HepG2 (cell line): ENCODE measurements at places on chromosomes 12 and 14.

DNA sequence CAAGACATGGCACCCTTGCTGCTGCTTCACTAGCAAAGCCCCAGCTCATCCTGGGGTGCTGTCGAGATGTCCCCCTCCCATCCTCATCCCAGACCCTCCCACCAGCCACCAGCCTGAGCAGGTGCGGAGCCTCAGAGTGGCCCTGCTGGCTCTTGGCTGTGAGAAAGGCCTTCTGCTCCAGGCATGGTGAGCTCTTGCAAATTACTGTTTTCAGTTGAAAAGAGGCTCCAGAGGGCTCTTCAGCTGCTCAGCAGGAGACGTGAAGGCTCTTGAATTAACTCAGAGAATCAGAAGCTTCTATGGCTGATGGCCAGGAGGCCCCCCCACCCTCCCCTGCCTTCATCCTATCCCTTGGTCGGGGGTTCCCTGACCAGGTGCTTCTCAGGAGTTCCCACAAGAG lies 44.1 kb downstream of the WSCD2 start:
- DNase-seq: no peak

DNA sequence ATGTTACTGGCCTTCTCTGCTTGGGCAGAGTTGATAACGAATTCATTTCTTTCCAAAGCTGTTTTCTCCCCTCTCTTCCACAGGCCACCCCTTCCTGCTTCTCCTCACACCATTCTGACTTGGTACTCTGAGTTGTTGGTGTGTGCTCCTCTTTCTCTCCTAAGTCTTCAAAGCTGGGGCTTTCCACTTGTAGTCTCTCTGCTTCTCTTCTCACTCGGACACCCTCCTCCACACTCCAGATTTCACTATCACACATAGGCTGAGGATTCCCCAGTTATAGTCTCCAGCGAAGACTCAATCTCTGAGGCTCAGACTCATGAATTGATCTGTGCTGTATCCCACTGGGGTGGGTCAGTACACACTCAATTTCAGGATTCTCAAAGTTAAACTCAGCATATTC lies 201.0 kb downstream of the SSPN start:
- DNase-seq: no peak

GRCh38 chr12:6788972-6789924 lies at the start of gene CD4:
Gene CD4, plus strand, starts transcription at chr12:6789528. Its CDS starts 10,611 bp downstream, at chr12:6800139.
- no peak for DNase-seq

- DNase-seq: no peak
These were observed 13.2 kb upstream of the CACNA2D4 start for GRCh38 chr12:1931642-1932041.

- no peak for DNase-seq
These were observed 81.8 kb upstream of the CCDC198 start for GRCh38 chr14:57575482-57575881.

DNA sequence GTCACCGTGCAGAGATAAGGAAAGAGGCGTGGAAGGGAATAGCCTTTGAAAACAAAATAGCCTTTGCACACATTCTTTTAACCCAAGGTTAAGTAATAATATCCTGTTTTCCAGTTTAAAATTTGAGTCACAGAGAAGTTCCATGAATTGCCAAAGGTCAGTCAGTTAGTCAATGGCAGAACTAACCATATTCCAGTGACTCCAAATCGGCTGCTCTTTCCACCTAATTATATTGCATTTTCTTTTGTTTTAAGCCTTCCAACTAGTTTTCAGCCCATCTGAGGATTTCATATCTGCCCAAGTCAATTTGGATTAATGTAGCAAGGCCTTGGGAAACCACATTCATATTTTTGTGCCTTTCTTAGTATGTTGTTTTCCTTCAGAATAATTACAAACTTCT lies 373.0 kb downstream of the CCDC91 start:
- DNase-seq: no peak

DNA sequence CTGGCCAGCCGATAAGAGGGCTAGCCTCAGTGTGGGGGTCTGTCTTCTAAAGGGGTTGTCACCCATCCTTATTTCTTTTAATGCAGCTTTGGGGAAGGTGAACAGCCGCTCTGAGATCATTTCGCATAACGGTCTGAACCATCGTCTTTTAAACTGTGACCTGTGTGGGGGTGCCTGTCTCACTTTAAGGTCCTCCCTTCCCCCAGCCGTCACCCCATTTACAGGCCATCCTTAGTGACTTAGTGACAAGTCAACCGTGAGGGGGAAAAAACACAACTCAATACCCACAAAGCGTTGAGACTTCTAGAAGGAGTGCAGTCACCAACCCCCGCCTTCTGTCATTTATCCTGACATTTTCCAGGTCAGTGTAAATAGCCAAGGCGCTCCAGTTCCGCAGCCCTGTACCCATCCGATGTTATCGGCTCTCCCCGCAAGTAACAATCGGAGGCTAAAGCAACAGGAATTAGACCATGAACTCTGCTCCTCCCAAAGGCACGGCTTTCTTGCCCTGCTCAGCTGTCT lies 505 bp upstream of the DENND5B start:
- DNase-seq: no peak

GRCh38 chr12:9642606-9643265 lies 26.8 kb upstream of the CLEC2D start:
- DNase-seq: no peak

GRCh38 chr12:5102261-5102789 lies 58.6 kb downstream of the KCNA5 start:
- DNase-seq: no peak

- no peak for DNase-seq
These were observed 111.2 kb downstream of the MYRFL start for GRCh38 chr12:69936214-69936731.

DNA sequence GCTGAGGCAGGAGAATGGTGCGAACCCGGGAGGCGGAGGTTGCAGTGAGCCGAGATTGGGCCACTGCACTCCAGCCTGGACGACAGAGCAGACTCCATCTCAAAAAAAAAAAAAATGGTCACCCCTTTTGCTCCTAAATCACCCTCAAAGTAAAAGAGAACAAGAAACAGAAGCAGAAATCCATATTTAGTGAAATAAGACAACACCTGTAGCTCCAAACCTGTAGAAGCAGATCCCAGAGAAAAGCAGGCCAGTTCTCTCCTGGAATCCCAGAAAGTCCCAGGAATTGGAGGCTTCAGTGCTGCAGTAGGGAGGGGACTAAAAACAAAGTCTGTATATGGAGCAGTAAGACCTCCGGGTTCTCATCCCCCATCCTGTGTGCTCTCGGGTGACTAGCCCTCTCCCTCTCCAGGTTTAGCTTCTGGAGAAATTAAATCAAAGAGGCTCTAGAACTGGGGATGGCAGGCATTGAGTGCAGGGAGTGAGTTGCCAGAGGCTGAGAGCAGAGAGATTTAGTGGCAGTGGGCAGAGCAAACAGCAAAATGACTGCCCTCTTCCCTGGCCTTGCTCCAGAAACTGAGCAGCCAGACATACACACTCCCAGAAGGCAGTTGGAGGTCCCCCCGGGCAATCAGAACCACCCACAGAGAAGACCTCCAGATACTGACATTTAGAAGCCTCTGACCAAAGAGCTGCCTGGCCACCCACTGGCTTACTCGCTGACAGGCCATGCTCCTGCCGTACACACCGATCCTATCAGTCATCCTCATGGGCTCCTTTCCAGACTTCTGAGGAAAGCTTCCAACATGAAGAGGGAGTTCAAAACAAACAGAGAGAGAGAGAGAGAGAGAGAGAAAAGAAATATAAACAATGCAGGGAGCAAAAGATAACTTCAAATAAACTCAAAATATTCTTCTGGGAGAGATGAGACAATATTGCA lies 6.3 kb upstream of the MLXIP start:
- no peak for DNase-seq

- DNase-seq: no peak
These were observed 277.3 kb downstream of the VRK1 start for GRCh38 chr14:97074456-97074855.

GRCh38 chr12:76591476-76591875 lies 31.9 kb upstream of the OSBPL8 start:
- no peak for DNase-seq

- peak; percentile 46 for DNase-seq
These were observed 483.7 kb downstream of the FLRT2 start for GRCh38 chr14:86013641-86014040.

DNA sequence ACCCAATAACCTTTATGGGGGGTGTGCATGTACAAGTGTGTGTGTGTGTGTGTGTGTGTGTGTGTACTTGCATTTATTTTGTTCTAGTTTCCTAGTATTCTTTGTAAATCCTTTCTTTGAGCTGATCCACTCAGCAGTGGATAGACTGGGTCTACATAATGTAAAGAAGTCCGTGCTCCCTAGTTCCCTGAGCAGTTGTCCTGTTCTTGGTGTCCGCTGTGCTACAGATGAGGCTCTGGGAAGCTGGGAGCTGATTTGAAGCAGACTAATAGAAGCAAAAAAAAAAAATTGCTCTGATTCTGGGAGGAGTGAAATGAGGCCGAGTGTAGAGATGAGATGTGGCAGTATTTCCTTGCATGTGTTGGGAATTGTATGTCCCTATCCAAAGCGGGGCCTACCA lies 150.4 kb upstream of the WSCD2 start:
- DNase-seq: no peak

DNA sequence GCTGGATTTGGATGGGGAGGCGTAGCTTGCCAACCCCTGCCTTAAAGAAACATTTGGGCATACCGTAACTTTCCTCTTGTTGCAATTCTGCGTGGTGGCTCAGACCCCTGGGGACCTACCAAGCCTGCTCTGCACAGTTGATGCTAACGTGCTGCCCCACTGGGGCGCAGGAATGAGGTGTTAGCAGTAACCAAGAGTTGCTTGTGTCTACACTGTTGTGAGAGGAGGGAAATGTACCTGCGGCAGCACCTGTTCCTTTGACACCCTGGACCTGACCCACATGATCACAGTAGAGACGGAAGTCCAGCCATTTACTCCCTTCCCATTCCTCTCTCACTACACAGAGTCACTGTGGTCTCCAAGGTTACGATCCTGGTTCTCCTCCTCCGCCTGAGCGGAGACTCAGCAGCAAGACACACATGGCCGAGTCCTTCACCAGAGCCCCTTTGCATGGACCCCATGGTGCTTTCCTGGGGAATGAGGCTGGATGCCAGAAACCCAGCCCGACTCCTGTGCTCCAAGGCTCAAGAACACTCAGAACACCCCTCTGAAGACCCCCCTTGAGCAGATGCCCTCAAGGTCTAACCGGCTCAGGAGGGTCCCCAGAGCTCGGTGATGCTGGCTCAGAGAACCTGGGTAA lies 84.8 kb downstream of the FBXL14 start:
- no peak for DNase-seq

DNA sequence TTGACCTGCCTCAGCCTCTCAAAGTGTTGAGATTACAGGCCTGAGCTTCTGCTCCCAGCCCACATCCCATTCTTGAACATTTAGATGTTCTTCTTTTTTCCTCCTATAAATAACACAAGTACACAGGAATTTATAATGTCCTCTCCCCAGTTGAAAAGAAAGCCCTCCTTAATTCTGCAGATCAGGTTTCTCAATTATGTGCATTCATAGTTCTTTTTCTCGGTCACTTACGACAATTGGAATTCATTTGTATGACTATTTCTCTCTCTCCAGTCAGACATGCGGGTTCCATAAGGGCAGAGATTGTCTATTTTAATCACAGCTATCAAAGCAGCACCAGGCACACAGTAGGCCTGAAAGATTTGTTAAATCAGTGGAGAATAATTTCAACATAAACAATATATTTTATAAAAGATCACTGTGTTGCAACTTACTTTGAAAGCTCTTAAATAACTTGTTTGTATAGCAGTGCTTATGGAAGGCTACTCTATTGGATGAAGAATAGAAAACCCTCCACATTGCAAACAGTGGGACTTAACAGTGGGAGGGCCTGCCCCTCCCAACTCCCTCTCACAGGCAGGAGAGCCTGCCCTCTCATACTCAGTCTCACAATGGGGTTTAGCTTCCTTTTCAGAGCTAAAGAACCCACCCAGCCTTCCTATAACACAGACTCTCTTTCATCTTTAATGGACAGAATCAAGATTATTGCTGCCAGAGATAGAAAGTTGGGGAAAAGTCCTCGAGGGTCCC lies 84.1 kb upstream of the TRAF3 start:
- DNase-seq: peak; percentile 61

GRCh38 chr14:88194531-88194930 lies 128.5 kb downstream of the KCNK10 start:
- no peak for DNase-seq

DNA sequence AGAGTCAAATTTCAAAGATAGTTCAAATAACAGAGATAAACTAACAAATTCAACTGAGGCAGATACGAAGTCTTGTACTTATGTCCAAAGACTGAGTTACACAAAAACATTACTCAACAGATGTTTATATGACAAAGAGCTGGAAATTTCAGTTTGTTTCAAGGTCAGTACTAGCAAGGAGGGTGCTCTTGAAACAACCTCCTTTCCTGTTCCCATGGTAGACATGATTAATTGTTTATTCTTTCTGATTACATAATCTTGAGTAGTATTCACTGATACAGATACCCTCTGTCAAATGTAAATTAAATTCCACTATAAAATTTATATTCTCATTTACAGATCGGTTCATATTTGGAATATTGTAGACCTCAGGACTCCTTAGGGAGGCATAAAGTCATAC lies 23.4 kb downstream of the TSPAN8 start:
- DNase-seq: peak; percentile 22
